Sciatic nerve (tissue), 2 donors: ENCODE measurements at places on chromosomes 2 and 18.

GRCh38 chr18:8602040-8602439, 7.2 kb upstream of the RAB12 start:
- DNase-seq, result no peak

- no peak for DNase-seq
Observed at GRCh38 chr2:13916066-13916465, 716.5 kb upstream of the LRATD1 start.

GRCh38 chr2:696463-696862, 19.3 kb upstream of the TMEM18 start:
- no peak for DNase-seq

- no peak for DNase-seq
Observed at GRCh38 chr2:219302412-219302968, 6.7 kb downstream of the PTPRN start.

- DNase-seq, result no peak
Observed at GRCh38 chr18:35134190-35134730, 93.0 kb downstream of the MAPRE2 start.

GRCh38 chr2:46134531-46135227, 162.5 kb upstream of the EPAS1 start:
- DNase-seq, result no peak

GRCh38 chr18:13849791-13850190, 25.8 kb downstream of the MC5R start:
- DNase-seq, result no peak

GRCh38 chr18:62525608-62526007, 2.8 kb downstream of the ZCCHC2 start:
- no peak for DNase-seq

- DNase-seq, result no peak
Observed at GRCh38 chr2:56191617-56192016, 7.8 kb downstream of the CCDC85A start.

GRCh38 chr2:175330195-175330594, 148.7 kb upstream of the ATP5MC3 start:
- DNase-seq, result no peak

DNA sequence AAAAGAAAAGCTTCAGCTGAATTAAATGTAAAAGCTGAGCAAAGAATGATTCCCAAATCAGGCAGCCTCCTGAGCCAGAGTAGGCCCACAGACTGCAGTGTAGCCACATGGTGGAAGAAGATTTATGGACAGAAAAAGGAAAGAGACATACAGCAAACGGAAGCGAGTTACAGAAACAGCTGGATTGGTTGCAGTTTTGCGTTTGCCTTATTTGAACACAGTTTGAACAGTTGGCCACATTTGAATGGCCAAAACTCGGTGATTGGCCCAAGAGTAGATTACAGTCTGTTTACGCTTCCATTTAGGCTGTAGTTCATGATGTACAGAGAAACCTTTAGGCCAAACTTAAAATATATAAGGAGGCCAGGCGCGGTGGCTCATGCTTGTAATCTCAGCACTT, 35.1 kb downstream of the SH2D6 start:
- DNase-seq, result no peak

DNA sequence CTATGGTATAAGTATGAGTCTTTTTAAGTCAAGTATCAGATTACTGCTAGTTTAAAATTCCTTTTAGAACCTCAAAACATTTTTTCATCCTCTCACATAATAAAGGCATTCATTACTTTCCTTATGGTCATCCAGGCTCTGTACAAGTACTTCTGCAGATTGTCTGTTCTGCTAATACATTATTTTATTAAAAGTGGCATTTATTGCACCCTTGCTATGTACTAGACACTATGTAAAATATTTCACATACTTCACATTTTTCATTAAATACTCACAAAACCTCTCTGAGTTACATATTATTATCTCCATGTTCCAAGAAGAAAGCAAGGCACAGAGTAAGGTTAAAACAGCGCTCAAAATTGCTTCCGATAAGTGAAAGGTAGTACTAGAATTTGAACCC, 84.1 kb downstream of the RAPH1 start:
- no peak for DNase-seq

DNA sequence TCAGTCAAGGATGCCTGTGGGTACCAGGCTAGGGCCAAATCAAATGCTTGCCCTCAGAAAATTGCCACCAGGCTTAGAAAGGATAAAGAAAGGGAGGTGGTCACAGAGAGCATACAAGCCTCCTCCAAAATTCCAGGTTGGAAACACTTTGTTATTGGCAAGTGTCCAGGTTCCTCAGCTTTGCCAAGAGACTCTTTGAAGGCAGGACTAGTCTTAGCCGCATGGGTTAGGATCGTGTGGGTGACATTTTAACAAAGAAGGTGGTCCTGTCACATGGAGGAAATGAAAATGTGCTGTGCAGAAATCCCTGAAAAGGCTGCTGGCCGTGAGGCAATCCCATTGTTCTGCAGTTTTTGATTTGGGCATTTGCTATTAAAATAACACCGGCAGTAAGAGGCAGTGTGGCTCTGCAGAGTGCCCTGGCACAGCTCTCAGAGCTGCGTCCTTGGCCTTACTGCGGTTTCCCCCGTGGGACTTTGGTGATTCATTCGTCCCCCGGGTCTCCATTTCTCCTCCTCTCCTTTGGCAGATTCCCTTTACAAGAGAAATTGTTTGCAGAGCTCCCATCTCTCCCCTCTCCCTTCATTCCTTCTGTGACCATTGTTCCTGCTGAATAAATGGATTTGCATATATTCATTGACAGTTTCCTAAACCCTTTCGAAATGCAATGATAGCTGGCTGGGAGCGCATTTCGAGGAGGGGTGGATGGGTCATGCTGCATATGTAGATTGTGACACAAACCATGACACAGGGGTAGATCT, 187.3 kb downstream of the VAPA start:
- DNase-seq, result no peak

- peak; percentile 59 for DNase-seq
Observed at GRCh38 chr2:226797289-226797988, 2.2 kb downstream of the IRS1 start.

DNA sequence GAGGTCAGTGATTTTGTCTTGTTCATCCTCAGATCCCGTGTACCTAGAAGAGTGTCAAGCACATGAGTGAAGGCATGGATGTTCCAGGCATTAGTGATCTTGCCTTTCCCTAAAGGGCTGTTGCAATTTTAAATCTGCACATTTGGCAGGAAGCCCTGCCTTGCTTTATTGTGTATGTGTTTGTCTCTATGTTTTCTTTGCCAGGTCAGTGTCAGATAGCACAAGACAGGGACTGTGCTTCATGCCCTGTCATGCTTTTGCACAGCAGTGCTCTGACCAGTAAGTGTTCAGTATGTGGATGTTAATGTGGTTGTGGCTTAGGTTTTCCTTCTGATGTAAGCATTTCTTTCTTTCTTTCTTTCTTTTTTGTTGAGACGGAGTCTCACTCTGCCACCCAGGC, 131.5 kb downstream of the RGPD3 start:
- DNase-seq, result no peak

GRCh38 chr2:71595569-71595968, 142.2 kb downstream of the DYSF start:
- no peak for DNase-seq
